ENCODE measurements at places on chromosomes 5 and 9.

- DNase-seq: no peak
Observed at GRCh38 chr5:138370537-138370936, 18.1 kb downstream of the KDM3B start.

DNA sequence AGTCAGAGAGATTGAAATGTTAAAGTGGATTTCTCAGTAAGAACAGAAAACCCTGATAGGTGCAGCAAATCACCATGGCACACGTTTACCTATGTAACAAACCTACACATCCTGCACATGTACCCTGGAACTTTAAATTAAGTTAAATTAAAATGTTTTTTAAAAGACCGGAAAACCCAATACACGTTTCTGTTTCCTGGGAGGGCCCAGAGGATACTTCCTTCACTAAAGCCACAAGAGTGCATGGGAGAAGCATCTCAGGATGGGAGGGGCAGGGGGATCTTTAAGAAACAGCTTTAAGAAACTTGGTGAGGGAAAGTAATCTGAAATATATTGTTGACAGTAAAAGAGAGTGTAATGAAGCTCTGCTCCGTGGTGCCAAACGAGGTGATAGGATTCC lies 164.7 kb upstream of the PTGER4 start:
- DNase-seq: no peak

- DNase-seq: no peak
Observed at GRCh38 chr5:176712546-176713304, 65.4 kb downstream of the TSPAN17 start.

GRCh38 chr9:27193886-27194285 lies 84.9 kb downstream of the TEK start:
- DNase-seq: no peak

- DNase-seq: no peak
Observed at GRCh38 chr9:116144038-116144437, 9.6 kb upstream of the PAPPA start.

GRCh38 chr5:56813302-56813701 lies 2.0 kb upstream of the MAP3K1 start:
- no peak for DNase-seq

DNA sequence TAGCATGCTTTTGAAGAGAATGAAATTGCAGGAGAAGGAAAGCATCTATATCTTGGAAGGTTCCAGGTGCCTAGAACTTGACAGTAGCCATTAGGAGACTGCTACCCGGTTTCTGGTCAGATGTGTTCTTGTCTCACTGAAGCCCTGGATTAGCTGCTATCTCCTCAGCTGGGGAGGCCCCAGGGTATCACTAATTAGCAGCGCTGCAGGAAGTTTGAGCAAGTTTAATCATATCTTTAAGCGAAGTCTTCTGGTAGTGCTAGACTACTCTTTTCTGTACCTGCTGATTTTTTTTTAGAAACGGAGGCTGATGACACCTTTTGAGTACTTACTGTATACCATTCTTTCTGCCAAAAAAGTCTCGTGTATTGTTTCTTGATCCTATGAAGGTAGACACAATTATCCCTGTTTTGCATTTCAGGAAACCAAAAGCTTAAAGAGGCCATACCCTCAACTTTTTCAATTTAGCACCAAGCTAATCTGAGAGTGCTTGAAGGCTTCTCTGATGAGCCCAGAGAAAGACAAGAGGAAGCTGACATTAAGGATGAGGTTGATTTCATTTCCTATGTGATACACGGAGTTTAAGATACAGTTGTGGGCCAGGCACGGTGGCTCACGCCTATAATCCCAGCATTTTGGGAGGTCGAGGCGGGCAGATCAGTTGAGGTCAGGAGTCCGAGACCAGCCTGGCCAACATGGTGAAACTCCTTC lies 201.3 kb downstream of the ARHGAP26 start:
- no peak for DNase-seq

DNA sequence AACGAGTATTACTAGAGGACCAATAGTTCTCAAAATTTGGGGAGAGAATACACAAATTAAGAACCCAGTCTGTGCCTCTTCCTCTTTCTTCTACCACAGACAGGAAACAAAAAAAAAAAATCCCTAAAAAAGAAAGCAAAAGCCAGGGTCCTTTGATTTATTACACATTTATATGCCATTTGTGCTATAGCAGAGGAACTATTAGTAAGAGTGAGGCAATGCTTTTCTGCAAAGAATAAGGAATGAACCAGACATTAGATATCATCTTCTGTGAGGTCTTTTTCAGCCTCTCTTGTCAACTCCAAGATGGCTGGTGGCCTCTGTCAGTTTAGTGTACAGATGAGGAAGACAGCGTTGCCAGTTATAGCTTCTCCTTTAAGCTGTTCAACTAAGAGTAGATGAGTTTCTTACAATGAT lies 127.6 kb downstream of the RFX3 start:
- no peak for DNase-seq

GRCh38 chr9:36748322-36748899 lies 175.7 kb downstream of the MELK start:
- no peak for DNase-seq

DNA sequence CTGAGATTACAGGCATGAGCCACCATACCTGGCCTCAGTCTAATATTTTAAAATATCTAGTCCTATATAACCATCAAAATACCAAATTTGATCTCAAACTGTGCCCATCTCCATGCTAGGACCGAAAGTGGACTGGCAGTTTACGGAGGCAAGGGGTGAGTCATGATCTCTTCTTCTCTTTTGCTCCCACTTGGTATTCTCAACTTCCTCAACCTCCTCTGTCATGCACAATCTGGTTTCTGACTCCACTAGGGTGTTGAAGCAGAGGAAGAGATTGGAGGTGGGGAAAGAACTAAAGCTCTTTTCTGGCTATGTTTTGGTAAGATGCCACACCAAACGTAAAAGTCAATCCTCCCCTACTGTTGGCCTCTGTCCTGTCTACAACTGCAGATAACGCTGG lies 55.9 kb upstream of the CEMIP2 start:
- DNase-seq: no peak

GRCh38 chr9:5842929-5843793 lies 10.2 kb upstream of the ERMP1 start:
- DNase-seq: no peak
